ENCODE measurements at places on chromosomes 6 and 20. TPM values are rescaled to one million over a fixed set of nuclear protein-coding genes. Genes with fewer than 3 reads are reported as not detected.

GRCh38 chr6:80363501-80364122, 257.1 kb downstream of the BCKDHB start:
- H3K36me3 ChIP-seq: no peaks in the 10 kb centered on the region
- H3K4me1 ChIP-seq: no peaks in the 10 kb centered on the region
- H3K4me3 ChIP-seq: no peak overlapping the region
- H3K27ac ChIP-seq: no peak overlapping the region
- DNase-seq: no peak

GRCh38 chr6:103011605-103012004, 1618.1 kb downstream of the GRIK2 start:
- no peaks in the 10 kb centered on the region for H3K36me3 ChIP-seq
- no peaks in the 10 kb centered on the region for H3K4me1 ChIP-seq
- H3K4me3 ChIP-seq: no peak overlapping the region

DNA sequence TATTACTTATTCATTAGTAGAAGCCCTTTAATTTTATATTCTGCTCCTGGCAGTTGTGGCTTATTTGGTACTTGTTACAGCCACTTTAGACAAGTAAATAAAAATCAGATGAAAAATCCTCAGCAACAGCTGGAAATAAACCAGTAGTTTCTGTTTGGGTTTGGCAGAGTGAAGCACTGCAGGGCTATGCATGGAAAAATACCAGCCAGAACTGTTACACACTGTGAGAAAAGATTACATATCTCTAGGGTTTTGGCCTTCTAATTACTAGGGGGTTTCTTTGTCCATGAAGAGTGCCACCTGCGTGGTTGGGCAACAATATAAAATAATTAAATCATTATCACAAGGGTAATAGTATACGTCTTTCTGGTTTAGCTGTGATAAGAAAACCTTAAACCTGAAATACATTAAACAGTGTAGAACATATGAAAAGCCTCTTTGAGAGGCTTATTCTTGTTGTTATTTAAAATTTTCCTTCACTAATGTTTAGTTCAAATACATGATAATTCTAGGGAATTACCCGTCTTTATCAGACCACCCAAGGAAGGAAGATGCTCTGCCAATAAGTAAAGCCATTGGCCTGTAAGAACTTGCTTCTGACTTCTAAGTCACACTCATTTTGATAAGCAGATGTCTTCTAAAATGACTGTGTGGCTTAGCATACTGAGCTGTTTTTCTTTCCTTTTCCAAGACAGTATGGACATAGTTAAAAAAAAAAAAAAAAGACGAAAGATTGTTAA, 320.0 kb upstream of the FLRT3 start:
- H3K4me1 ChIP-seq: no peaks in the 10 kb centered on the region
- H3K27me3 ChIP-seq: no peaks in the 10 kb centered on the region
- no peak overlapping the region for H3K4me3 ChIP-seq
- no peaks in the 10 kb centered on the region for H3K36me3 ChIP-seq
- no peak for DNase-seq

GRCh38 chr6:170226647-170227046, 64.2 kb downstream of the DLL1 start:
- H3K27me3 ChIP-seq: no peaks in the 10 kb centered on the region
- H3K4me3 ChIP-seq: no peak overlapping the region
- H3K27ac ChIP-seq: peak overlapping the region; percentile 51
- no peaks in the 10 kb centered on the region for H3K36me3 ChIP-seq
- no peak for DNase-seq

GRCh38 chr6:47360388-47360787, 50.7 kb upstream of the TNFRSF21 start:
- no peak overlapping the region for H3K27ac ChIP-seq
- H3K27me3 ChIP-seq: no peaks in the 10 kb centered on the region
- H3K36me3 ChIP-seq: no peaks in the 10 kb centered on the region

- H3K4me1 ChIP-seq: no peaks in the 10 kb centered on the region
- H3K36me3 ChIP-seq: no peaks in the 10 kb centered on the region
- H3K27me3 ChIP-seq: no peaks in the 10 kb centered on the region
- no peak overlapping the region for H3K27ac ChIP-seq
- H3K4me3 ChIP-seq: no peak overlapping the region
Measured at GRCh38 chr6:12335131-12335527, 45.0 kb downstream of the EDN1 start.

DNA sequence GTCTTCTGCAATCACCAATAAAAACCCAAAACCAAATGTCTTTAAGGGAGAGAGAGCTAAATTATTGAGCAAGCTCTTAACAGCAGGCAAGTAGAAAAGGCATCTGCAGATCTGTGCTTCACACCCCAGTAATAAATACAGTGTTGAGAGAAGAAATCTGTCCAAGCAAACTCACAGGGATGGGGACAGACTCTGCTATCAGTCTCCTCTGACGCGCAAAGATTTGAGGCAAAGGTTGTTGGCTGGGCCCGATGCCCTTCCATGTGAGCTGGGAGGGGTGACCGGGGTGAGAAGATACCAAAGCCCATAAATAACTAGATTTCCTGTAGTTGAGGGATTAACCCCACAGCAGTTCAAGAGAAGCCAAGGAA, 315.2 kb upstream of the SOX4 start:
- no peaks in the 10 kb centered on the region for H3K27me3 ChIP-seq
- H3K4me1 ChIP-seq: no peaks in the 10 kb centered on the region

GRCh38 chr6:150201772-150202329, 59.0 kb downstream of the PPP1R14C start:
- H3K4me1 ChIP-seq: peaks cover 11% of the 10 kb centered on the region
- no peak overlapping the region for H3K4me3 ChIP-seq
- DNase-seq: no peak
- no peak overlapping the region for H3K27ac ChIP-seq

The OR2H2 gene
- not detected for total RNA-seq

The NPEPL1 gene
- 51.5 TPM for total RNA-seq

The KCNQ5 gene
- 15.8 TPM for total RNA-seq

The CCN6 gene
- not detected for total RNA-seq

The FRMD1 gene
- not detected for total RNA-seq
